ENCODE measurements at places on chromosomes 6 and 20.

- DNase-seq: no peak
These were observed 16.7 kb downstream of the MAP3K4 start for GRCh38 chr6:161008245-161008644.

DNA sequence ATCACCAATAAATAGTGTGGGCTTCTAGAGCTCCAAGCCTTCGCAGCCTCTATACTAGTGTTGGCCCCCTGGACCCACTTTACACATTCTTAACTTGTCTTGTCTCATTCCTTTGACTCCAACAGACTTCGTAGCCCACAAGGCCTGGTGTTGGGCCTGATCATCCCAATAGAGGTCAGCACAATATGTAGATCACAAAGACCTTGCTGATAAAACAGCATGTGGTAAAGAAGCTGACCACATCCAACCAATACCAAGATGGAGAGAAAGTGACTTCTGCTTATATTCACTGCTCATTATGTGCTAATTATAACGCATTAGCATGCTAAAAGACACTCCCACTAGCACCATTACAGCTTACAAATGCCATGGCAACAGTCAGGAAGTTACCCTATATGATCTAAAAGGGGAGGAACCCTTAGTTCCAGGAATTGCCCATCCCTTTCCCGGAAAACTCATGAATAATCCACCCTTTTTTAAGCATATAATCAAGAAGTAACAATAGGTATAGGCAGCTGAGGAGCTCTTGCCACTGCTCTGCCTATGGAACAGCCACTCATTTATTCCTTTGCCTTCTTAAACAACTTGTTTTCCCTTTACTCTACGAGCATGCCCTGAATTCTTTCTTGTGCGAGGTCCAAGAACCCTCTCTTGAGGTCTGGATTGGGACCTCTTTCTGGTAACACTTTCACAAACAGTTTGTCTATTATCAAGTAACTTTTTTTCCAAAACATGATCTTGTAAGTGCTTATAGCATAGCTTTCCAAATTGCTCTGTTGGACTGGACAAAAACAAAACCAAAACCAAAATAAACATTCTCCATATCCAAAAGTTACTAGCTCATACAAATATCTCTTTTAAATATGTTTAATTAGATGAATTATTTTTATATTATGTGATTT lies 54.6 kb upstream of the ECHDC1 start:
- no peak for DNase-seq

DNA sequence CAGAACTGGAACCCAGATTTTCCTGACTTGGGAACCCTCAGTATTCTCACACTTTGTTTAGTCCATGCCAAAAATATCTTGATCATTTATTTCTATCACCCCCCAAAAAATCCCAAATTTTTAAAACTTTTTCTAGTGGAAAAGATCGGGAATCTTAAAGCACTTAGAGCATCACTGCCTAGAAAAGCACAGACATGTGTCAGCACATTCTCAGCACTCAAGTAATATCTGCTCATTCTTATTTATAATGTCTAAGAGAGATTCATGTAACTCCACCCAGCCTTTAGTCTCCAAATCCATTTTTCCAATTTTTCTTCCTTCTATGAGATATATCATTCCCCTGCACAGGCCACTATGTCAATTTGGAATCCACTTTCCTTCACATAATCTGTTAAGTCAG lies 29.9 kb upstream of the HSF2 start:
- DNase-seq: no peak

DNA sequence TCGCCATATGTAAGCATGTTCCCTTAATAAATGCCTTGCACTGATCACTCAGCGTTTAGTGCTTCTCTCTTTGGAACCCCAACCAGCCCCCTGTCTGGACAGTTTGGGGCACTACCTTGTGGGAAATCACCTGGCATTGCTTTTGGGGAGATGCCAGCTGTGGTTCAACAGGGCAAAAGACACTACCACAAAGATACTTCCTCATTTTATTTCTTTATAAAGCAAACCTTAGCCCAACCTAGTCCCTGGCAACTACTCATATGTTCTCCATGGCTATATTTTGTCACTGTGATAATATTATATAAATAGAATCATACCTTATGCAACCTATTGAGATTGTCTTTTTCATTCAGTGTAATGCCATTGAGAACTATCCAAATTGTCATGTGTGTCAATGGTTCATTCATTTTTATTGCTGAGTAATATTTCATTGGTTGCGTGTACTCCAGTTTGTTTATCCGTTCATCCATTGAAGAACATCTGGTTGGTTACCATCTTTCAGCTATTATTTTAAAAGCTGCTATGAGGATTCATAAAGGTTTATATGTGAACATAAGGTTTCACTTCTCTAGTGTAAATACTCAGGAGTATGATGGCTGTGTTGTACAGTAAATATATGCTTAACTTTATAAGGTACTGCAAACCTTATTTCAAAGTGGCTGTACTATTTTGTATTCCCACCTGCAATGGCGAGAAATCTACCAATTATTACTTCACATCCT lies 114.8 kb downstream of the MOXD1 start:
- no peak for DNase-seq

GRCh38 chr6:122953766-122954165 lies 42.3 kb upstream of the CLVS2 start:
- no peak for DNase-seq

DNA sequence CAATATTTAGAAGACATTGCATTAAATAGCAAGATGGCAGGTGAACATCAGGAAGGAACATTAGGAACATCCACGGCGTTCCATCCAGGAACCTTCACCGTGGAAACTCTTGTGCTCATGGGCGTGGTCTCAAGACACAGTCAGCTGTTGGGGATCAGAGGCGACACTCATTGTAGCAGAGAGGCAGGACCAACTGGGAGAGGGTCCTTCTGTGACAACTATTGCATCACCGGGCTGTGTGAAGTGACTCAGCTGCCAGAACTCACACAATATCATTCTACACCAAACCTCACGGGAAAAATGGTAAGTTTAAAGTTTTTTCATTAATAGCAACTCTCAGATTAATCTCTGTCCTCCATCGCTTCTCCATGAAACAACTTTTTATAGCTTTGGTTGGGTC lies 334.8 kb upstream of the SULF2 start:
- DNase-seq: no peak

GRCh38 chr6:4950836-4951533 lies 52.9 kb downstream of the RPP40 start:
- no peak for DNase-seq

DNA sequence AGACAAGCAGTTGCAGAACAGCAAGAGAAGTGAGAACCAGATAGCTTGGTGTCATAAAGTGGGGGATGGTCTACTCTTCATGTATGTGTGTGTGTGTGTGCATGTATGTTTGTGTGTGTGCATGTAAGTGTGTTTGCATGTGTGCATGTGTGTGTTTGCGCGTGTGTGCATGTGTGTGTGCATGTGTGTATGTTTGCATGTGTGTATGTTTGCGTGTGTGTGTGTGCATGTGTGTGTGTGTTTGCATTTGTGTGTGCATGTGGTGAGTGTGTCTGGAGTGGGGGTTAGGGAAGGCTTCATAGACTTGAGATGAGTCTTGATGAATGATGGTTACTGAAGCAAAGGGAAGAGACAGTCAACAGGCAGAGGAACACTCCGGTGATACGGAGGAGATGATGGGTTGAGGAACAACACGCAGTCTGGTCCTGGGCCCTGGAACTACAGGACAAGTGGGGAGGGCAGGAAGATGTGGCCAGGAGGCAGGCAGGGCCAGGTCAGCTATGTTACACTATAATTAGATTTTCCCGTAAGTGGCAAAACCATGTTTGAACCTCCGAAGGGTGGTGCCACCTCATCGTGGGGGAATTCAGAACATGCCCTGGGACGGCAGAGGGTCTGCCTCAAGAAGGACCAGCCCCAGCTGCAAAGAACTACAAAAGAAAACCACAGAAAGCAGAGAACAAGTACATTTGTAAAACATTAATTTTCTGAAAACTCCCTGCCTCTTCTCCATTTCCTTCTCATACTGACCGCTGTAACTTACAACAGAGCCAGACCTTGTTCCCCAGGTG lies 38.7 kb upstream of the PDE10A start:
- DNase-seq: no peak

DNA sequence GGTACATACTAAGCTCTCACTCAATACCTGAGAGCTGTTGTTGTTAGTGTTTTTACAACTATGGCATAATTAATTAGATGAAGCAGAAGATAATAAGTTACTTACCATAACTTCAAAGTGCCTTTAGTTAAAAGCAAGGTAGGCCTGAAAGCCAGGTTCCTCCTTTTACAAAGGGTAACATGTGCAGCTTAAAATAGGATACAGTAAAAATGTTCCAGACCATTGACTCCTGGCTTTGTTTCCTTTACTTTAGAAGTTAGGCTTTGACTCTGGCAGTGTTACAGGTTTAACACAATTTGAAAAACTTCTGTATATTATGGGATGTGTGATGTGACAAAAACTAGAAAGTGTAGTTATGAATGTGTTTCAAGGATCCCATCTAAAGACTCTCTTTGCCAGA lies 522.5 kb downstream of the EPM2A start:
- no peak for DNase-seq

- DNase-seq: no peak
These were observed 63.2 kb downstream of the FGD2 start for GRCh38 chr6:37068356-37069270.

DNA sequence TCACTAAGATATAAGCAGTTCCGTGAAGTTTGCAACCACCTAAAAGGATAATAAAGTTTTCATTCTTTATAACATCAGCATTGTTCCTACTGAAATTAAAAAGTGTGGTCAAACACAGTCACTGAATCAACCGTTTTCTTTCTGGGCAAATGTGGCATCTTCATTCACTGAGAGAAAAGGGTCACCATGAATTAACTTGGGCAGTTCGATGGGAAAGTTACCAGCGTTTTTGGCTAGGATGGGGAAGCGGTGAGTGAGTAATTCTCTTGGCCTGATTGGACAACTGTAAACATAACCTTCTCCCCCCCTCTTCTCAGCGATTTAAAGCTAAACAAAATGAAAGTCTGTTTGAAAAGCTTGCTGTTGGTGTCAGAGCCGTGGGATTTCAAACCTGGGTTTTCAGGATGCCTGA lies 181.8 kb downstream of the SASH1 start:
- no peak for DNase-seq

DNA sequence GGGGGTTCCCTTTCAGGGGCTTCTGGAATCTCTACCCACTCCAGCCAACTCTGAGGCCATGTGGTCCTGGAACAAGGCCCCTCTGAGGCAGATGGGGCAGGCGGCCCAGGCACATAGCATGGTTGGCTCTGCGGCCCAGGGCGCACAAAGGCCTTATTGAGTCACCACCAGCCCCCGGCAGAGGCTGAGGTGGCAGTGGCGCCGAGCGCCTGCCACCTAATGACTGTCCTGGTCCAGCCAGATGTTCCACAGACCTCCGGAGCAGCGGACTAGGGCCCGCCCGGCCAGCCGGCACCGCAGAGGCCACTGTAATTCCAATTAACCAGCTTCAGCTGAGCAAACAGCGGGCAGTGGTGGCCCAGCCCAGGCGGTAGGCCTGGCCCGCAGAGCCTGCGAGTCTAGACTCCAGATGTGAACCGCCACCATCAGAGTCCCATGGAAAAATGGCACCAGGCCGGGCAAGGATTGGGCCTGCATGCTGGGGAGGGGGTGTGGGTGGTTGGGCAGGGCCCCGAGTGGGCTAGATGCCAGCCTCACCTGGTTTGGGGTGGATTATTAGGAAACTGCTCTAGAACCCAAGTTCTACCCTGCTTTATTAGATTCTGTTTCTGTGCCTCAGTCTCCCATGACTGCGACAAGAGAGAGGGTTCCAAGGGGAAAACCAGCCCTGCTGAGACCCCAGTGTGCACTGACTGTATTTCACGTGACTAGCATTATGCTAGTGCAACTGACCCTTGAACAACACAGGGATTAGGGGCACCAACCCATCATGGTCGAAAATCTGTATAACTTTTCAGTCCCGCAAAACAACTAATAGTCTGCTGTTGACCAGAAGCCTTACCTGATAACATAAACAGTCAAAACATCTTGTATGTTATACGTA lies 34.1 kb upstream of the ID1 start:
- DNase-seq: no peak

DNA sequence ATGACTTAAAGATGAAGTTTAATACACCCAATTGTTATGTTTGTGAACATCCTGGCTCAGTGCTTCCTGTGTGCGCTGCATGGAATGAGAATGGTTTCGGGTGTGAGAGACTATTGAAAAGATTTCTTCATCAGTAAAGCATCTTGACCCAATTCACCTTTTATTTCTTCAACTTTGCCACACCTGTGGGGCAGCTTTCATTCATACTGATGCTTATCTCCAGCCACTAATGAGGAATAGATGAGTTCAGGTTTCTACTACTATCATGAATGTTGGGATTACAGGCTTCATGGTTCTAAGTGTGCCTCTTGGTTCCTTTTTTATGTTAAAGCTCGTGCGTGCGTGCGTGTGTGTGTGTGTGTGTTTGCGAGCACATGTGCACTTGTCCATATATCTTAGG lies 373.7 kb upstream of the SOX4 start:
- DNase-seq: no peak

GRCh38 chr20:37382482-37383120 lies 36.7 kb downstream of the SRC start:
- no peak for DNase-seq

DNA sequence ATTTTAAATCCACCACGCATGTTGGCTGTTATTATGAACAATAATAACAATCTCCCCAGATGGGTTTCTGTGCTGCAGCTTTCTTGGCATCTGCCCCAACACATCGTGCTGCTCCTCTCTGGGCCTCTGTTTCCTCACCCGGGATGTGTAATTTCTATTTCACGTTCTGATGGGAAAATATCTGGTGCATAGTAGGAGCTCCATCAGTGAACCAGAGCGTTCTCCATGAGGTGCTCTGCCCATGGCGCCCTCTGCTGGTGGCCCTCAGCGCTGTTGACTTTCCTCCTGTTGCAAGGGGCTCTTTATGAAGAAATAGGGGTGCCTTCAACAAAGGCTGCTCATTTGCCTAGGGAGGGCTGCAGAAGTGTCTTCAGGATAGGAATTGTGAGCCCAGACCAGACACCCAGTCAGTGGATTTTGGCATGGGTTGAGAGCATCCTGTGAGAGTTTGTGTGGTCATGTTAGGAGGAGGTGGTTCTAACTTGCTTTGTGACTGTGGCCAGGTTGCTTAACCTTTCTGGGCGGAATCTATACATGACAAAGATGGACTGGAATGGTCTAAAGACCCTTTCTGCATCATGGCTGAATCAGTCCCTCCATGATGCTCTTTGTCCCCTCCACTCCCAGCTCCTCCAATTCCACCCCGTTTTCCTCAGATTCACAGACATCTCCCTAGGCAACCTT lies 8.1 kb downstream of the SCRT2 start:
- peak; percentile 54 for DNase-seq

DNA sequence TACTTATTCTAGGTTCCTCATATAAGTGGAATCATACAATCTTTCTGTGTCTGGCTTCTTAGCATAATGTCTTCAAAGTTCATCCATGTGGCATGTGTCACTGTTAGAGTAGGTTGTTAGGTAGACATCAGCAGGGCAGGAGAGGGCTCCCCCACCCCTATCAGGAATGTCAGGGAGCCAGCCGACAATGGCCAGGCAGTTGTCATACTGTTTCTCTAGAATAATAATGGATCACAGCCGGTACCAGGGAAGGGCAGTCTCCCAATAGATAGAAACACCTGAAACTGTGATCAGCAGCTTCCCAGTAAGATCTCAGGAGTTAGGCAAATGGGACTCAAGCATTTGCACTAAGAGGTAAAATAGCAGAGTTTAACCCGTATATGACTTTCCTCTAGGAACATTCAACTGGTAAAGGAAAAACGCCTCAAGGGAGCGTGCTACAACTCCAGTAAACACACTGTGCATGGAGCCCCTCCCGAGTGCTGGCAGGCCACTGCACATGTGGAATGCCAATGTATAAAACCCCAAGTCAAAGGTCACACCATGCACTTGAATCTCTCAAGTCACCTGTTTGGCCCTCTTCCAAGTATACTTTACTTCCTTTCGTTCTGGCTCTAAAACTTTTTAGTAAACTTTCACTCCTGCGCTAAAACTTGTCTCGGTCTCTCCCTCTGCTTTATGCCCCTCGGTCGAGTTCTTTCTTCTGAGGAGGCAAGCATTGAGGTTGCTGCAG lies 29.8 kb upstream of the SIRT5 start:
- DNase-seq: no peak
